ENCODE measurements at places on chromosomes 4 and X. TPM values are rescaled to one million over a fixed set of nuclear protein-coding genes. Genes with fewer than 3 reads are reported as not detected.

The FAM3A gene
- 63.7 TPM for total RNA-seq

The BEND4 gene
- not detected for total RNA-seq

The IGFBP7 gene
- not detected for total RNA-seq

The ZNF718 gene
- 2.4 TPM for total RNA-seq

The LANCL3 gene
- total RNA-seq: 0.16 TPM

The BGN gene
- total RNA-seq: not detected

The DMD gene
- 3.9 TPM for total RNA-seq

The PCSK1N gene
- total RNA-seq: 14.0 TPM

The CSAG3 gene
- 10.4 TPM for total RNA-seq

The CLDN22 gene
- not detected for total RNA-seq

The POF1B gene
- total RNA-seq: 0.46 TPM

The MED14 gene
- 37.9 TPM for total RNA-seq

The TMEM150C gene
- total RNA-seq: not detected

The ZC4H2 gene
- total RNA-seq: 13.6 TPM

The IQCM gene
- total RNA-seq: not detected

The DMP1 gene
- total RNA-seq: not detected

The SLC49A3 gene
- 0.84 TPM for total RNA-seq

The CYSLTR1 gene
- 24.9 TPM for total RNA-seq

The ZCCHC12 gene
- total RNA-seq: not detected
